ENCODE measurements at places on chromosomes 2 and 18. TPM values are rescaled to one million over a fixed set of nuclear protein-coding genes. Genes with fewer than 3 reads are reported as not detected.

Gene METTL8
- 32.0 TPM for total RNA-seq

Gene CERKL
- not detected for total RNA-seq

Gene INPP4A
- 12.5 TPM for total RNA-seq

Gene DPP10
- not detected for total RNA-seq

Gene CD28
- not detected for total RNA-seq

Gene CFC1
- total RNA-seq: not detected

GRCh38 chr2:10926191-10926820, 14.6 kb downstream of the KCNF1 start:
- no peak for DNase-seq

- DNase-seq: no peak
Measured at GRCh38 chr2:111663471-111664274, 220.3 kb downstream of the ANAPC1 start.

- peak; percentile 58 for DNase-seq
Measured at GRCh38 chr2:34096562-34097171, 497.6 kb upstream of the FAM98A start.

DNA sequence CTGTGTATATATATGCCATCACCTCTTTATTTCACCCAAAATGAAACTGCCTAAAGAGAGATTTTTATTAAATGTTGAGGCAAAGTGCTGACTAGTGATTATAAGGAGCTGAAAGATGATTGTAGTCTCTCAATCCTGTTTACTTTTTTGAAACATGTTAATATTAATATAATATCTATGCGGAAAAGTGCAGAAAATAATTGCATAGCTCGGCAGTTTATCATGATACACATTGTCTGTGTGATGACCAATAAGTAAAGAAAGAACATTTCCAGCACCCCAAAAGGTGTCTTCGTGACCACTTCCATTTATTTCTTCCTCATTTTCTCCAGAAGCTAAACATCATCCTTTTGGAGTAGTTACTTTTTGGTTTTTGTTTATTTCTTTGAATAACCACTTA, 99.0 kb downstream of the BIRC6 start:
- DNase-seq: no peak

DNA sequence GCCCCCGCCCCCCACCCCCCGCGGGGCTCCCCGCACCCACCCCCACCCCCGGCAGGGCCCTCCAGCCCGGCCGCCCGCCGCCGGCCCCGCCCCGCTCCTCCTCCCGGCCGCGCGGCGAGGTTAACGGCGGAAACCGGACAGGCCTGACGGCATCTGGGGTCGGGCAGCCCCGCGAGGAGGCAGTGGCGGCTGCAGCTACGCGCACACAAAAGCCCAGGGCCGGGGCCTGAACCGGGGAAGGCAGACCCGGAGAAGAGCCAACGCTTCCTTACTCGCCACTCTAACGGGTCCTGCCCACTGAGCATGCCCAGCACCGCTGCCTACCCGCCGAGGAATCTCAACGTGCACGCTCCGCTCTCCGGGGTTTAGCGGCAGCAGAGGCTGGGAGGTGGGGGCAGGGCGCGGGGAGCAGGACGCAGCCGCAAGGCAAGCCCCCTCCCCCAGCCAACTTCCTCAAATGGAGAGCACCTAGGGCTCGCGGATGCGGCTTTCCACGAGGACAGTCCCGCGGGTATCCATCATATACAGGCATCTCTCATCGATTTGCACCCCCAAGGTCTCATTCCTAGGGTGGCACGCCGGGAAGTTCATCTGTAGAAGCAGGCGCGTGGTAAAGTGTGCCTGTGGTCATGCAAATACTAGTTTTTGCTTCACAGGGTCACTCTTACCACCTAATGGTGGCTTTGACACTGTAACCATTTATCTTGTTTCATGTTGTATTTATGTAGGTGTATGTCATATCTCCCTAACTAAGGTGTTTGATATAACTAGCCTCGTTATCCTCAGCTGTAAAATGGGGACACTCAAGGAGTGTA, at the start of gene MEMO1:
Gene MEMO1, minus strand, starts transcription at position 339 of the 815 bp plus-strand sequence. CDS start 761 bp downstream, outside the sequence.
- peak; percentile 92 for DNase-seq

DNA sequence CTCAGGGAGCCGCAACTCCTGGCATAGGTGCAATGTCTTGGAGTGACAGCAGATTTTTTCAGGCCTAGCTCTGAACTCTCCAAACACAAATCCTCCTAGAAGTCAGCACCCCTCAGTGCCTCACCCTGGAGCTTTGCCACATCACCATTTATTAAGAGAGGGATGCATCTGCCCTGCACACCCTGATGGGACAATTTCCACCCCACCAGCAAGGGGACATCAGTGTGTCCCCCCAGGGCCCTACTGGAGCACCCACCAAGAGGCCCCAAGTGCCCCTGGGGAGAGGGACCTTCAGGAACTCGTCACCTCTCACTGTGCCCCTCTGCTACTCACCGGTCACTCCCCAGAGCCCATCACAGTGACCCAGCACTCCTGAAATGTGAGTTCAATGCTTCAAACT, 144.7 kb downstream of the NDUFA10 start:
- no peak for DNase-seq

GRCh38 chr2:9201185-9201891, 5.3 kb upstream of the ASAP2 start:
- peak; percentile 71 for DNase-seq

- DNase-seq: no peak
Measured at GRCh38 chr2:10347562-10347948, 44.9 kb downstream of the HPCAL1 start.

- DNase-seq: no peak
Measured at GRCh38 chr2:208047840-208048239, 22.5 kb upstream of the PLEKHM3 start.

- no peak for DNase-seq
Measured at GRCh38 chr2:38074764-38075506, 1.0 kb downstream of the CYP1B1 start.

- DNase-seq: no peak
Measured at GRCh38 chr2:23199115-23199918, 185.7 kb upstream of the KLHL29 start.

- DNase-seq: no peak
Measured at GRCh38 chr18:79769698-79770500, 27.8 kb upstream of the KCNG2 start.

GRCh38 chr2:123670286-123670685, 354.8 kb upstream of the CNTNAP5 start:
- DNase-seq: no peak

GRCh38 chr2:206876216-206876860, 63.0 kb upstream of the CPO start:
- no peak for DNase-seq

DNA sequence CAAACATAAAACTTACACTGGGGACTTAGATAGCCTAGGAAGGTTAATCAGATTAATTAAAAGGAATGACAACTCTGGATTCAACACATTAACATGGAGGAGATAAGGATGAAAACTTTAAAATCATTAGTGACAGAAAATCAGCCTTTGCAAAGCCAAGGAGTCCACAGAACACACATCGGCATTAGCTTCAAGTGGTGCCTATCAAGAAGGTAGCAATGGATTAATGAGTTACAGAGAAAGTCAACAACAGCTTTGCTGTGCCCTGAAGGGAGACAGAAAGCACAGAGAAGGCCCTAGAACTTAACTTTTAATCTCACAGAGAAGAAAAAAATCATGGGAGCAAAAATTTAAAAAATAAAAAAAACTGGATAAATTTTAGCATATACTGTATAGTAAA, 88.6 kb downstream of the KCNH7 start:
- no peak for DNase-seq

- no peak for DNase-seq
Measured at GRCh38 chr2:102004581-102004980, 12.8 kb downstream of the IL1R2 start.

DNA sequence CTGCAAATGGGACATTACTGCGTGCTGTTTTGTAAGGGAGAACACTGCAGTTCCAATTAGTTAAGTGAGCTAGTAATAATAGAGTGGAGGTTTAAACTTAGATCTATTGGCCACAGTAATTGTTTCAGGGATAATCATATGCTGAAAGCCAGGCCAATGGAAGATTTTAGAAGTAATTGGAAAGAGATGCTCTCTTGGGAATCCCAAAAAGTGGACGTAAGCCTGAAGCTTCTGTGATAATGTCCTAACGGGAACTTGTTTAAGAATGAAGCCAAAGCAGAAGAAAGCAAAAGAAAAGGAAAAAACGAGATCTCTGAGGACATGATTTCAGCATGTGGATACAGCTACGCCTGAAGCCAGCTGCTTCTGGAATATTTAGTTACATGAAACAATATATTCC, 594.6 kb downstream of the SLC4A3 start:
- DNase-seq: no peak

DNA sequence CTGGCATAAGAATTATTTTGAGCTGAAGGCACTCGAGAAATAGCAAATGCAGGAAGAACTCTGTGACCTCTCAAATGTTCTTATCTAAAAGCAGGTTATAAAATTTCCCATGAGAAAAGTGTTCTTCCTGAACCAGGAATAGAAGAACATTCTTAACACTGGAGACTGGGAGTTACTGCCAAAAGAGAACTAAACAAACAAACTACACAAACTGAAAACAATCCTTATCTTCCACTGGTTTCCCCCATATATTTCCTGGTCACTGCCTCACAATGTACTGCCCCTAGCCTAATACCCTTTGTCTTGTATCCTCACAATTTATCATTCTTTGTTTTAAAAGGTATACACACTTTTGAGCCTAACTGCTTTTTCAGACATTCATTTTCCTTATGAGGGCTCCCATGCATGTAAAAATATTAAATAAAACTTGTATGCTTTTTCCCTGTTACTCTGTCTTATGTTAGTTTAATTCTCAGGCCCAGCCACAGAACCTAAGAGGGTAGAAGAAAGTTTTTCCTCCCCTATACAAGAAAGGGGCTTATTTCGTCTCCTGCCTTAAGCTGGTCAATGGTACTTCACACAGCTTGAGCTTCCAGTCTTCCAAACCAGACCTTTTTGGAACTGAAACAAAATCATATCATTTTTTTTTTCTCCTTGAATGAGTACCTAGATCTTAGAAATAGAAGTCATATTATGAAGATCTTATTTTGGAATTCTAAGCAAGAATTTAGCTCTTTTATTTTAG, 110.6 kb downstream of the MSTN start:
- no peak for DNase-seq

- peak; percentile 51 for DNase-seq
Measured at GRCh38 chr18:48874233-48874632, 76.5 kb downstream of the SMAD7 start.

DNA sequence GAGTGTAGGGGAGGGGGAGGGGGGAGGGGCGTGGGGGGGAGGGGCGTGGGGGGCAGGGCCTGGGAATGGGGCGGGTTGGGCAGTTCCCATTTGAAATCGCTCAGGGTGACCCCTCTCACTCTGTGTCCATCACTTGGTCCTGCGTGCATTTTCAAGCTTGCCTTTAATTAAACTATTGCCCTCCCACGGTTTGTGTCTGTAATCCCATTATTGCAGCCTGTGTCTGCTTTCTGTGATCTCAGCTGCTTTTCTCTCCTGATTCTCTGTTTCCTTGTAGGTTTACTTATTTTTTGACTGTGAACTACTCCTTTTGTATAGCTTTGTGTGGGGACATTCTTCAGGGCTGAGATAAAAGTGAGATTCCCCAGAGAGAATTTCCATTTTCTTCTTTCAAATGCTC, 1.3 kb downstream of the DCDC2C start:
- no peak for DNase-seq

GRCh38 chr2:69965756-69966445, 4.5 kb upstream of the ASPRV1 start:
- no peak for DNase-seq

DNA sequence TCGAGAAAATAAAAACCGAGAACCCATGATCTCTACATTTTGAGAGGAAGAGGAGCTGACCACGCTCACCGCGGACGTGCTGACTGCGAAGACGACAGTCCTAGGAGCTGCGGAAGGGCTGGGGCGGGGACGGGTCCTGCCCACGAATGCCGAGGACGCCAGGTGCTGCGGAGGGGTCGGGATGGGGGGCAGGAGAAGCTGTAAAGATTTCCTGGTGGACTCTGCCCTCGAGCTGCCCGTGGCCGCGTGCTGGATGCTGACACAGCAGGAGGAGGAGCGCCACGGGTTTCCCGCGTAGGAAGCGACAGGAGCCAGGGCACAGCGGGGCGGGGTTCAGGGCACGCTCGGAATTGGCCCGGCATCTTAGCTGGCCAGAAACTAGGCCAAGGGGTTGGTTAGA, 22.2 kb downstream of the ZSCAN30 start:
- no peak for DNase-seq

DNA sequence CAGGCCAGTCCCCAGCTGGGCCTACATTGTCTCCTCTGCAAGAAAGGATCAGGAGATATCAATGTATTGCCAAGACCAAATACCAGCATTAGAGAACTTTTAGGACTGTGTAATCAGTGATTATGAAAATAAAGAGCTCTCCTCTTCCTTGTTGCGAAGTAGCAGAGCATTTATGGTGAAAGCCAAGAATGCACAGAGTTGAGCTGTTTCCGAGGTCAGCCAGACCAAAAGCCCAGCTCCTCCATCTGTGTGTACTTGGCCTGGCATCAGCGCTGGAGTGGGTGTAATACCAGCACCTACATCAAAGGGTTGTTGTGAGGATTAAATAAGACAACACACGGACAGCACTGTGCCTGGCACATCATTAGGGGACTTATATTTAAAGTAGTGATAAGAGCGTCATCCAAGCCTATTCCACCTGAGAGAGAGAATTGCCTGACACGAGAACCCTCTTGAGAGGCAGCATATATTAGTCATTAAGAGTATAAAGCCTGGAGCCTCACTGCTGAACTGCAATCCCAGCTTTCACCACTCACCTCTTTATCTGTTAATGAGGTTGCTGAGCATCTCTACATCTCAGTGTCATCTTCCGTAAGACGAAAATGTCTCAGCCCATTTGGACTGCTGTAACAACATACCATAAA, 7.4 kb upstream of the SLC16A14 start:
- DNase-seq: no peak

DNA sequence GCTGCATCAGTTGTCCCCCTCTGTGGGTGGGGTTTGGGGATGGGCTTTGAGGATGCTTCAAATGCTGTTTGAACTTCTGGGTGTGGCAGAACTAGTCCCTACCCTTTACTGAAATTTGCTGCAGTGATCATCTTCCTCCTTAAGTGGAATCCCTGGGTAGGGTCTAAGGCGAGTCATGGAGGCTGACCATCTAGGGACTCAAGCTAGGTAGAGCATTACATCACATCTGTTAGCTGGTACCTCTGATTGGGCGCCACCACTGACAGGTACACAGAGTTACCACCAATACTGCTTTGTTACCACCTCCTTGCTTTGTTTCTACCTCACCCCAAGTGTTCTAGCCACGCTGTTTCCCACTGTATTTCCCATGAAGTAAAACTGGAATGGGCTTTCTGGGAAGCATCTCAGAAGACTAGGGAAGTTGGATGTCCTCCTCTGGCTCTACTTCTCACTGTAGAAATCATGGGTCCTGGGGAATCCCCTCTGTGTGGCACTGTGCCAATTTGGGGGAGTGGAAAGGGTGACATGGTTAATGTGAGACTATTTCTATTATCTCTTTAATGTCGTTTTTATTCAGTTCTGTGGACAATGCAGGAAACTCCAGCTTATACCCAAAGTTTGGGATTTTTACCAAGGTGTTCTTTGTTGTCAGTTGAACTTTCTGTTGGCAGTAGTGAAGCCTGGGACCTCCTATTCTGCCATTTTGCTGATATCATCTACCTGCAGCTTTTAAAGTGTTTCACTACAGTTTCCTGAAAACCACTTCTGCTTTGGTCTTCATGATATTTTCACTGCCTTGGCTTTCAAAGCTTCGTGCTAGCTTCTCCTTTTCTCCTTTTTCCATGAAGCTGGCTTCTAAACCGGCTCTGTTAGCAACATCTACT, 14.5 kb upstream of the SULT1C4 start:
- DNase-seq: no peak

- DNase-seq: no peak
Measured at GRCh38 chr2:224264259-224264658, 137.6 kb downstream of the FAM124B start.

Measured in RPMI7951 (cell line).